ENCODE measurements at places on chromosomes 11 and 22.

GRCh38 chr11:129709801-129710398 is 105.7 kb upstream of the TMEM45B start:
- no peak for DNase-seq

DNA sequence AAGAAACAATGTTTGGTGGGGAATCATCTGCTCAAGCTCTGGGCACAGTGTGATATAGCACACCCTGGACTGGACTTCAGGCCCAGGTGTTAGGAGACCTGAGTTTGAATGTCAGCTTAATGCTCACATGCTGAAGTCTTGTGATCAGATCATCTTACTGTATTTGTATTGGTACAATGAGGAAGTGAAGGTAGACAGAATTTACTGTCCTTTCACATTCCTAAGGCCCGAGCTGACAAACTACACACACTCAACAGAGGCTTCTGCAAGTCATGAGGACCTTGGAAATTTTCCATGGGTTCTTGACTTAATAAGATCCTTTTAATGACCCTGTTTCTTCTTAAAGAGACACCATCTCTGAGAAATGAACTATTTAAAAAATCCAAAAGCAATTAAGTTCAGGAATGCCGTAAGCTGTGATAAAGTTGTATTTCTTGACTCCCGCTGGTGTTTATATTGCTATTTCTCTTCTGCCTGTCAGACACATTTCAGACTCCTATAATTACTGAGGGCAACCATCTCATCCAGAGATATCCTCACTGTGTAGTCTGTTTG is 802.0 kb downstream of the DLG2 start:
- no peak for DNase-seq

- peak; percentile 19 for DNase-seq
These were observed 64.9 kb downstream of the DEPDC5 start for GRCh38 chr22:31818481-31819392.

DNA sequence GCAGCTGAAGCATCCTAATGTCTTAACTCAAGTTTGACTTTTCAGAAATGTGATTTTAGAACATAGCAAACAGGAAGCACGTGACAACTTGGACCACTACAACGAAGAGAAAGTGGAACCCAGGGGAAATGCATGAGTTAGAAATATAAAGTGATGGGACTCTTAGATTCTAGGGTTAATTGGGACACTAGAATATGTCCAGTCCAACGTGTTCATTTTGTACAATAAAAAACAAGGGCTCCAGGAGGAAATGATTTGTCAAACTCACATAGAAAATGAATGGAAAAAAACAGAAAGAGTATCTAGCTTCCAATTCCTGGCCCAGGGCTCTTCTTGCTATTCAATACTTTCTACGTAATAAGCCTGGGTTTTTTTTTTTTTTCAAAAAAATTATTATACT is 30.7 kb downstream of the TIMP3 start:
- DNase-seq: no peak

- DNase-seq: peak; percentile 80
These were observed at the start of the genes EML3 and ROM1 for GRCh38 chr11:62612366-62613290. TSS of gene EML3 (minus strand) at chr11:62612775. CDS start at chr11:62612457, 318 bp downstream. TSS of gene ROM1 (plus strand) at chr11:62613257. CDS start at chr11:62613282, 25 bp downstream.

DNA sequence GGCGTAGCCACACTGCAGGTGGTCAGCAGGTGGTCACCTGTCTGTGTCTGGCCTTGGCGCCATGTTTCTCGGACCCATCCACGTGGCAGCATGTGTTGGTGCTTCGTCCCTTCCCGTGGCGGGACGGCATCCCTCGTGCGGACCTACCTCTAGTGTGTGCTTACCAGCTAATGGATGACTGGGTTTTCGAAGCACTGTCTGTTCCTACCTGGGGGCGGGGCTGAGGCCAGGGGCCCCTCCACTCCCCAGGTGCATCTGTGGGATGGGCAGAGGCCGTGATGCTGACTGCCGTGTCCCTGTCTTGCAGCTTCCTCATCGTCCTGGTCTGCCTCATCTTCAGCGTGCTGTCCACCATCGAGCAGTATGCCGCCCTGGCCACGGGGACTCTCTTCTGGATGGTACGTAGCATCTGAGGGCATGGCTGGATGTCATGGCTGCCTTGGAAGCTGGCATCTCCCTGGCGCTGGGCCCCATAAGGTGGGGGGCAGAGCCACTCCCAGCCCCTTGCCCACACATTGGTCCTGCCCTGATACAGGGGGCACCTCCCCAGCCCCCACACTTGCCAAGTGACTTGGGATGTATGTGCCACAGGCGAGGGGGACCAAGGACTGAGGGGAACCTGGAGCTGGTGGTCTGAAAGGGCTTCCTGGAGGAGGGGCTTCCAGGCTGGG is 82.9 kb downstream of the KCNQ1 start:
- DNase-seq: no peak

DNA sequence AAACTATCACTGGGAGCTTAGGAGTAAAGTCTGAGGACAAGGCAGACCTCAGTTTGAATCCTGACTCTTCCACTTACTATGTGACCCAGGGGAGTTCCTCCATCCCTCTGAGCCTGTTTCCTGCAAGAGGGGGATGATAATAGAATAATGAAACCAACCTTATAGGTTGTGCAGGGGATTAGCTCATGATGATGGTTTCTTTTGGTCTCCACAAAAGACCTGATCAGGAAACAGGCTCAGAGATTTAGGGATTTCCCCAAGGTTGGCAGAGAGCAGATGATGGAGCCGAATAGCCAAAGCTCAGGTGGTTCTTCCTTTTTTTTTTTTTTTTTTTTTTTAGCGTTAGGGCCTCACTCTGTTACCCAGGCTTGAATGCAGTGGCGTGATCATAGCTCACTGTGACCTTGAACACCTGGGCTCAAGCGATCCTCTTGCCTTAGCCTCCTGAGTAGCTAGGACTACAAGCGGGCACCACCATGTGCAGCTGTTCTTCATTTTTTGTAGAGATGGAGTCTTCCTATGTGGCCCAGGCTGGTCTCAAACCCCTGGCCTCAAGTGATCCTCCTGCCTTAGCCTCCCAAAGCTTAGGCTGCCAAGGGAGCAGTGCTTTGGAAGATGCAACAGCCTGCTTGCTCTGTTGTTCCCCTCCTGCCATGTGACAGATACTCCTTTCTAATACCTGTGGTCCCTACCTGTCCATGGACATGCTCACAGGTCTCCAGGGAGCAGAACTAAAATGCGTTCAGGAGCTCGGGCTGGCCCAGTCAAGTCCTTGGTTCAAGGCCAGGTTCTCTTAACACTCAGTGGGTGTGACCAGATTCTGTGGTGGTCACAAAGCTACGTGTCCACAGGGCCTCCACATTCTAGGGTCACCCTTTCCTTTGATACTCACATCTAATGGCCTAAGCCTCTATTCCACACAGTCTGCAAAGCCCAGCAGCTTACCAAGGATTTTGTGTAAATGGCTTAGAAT is 22.3 kb downstream of the PATZ1 start:
- no peak for DNase-seq

DNA sequence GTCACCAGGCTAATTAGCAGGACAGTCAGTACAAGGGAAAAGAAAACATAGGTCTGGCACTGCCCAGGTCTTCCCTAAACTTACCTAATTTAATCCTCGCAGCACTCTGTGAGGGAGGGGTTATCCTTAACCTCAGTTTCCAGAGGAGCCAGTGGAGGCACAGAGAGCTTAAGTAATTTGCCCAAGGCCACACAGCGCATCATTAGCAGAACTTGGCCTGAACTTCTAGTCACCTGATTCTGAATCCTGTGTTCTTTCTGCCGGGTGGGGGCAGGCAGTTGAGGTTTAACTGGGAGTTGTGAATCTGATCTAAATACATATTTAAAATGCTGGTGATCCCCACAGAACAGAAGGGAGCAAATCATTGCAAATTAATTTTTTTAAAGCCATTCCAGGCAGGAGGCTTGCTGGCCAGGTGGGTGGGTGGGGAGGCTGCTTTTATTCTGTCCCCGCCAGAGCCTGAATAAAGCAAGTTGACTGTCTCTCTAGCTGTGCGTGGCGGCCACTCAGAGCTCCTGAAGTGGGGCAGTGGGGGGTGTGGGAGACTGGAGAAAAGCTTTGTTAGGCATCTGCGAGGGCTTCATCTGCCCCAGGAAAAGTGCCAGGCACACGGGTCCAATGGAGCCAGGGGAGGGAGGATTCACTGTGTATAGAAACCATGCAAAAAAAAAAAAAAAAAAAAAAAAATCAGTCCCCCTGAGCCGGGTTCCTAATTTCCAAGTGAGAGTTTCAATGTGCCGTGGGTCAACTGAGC is 66.1 kb downstream of the NFAM1 start:
- DNase-seq: no peak

DNA sequence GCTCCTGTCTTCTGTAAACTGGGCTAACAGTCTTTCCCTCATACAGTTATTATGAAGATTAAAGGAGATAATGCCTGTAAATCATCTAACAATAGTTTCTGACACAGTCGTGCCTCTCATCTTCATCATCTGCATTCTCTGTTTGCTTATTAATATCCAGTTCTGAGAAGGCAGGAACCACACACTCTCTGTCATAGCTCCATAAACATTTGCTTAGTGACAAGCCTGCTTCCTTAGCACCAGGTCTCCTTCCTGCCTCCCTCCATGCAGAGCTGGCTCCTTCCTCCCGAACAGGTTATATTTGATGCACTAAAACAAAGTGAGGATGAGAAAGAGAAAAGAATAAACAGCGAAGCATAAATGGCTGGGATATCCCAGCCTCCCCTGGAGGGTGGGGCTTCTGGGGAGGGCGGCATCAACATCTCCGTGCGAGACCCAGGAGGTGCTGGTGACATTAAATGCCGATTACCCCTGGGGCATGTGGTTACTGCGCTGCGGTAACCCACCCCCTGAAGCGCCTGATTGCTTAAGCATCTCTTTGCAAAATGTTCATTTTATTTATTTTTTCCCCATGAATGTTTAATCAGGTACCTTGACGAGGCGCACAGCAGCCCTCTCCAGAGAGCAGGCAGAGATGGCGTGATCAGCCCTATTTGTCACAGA is 404.9 kb downstream of the NXPE2 start:
- no peak for DNase-seq

DNA sequence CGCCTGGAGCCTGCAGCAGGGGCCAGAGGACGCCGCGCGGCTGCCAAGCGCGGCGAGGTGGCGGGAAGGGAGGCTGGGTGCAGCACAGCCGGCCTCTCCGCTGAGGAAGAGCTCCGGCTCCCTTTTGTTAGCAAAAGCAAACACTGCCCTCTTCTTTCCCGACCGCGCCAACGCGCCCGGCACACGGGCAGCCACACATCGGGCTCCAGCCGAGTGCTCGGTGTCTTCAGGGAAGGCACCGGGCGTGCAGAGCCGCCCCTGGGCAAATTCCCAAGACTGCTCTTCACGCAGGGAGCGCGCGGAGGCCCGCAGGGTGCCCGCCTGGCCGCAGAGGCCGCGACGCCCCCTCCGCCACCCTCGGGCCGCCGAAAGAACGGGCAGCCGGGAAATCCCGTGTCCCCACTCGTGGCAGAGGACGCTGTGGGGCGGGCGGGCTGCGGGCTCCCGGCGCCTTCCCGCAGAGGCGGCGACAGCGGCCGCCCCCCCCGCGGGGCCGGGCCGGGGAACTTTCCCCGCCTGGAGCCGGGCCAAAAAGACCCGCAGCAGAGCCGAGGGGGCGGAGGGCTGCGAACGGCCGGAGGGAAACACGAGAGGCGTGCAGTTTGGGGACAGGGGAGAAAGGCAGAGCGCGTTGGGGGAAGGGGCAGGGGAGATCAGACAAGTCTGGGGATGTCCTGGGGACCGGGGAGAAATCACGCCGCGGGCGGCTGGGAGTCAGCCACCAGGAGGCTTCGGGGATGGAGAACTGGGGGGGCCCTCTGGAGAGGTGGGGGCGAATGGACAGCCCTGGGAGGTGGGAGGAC is 931 bp downstream of the CADM1 start:
- peak; percentile 5 for DNase-seq

All from stimulated activated CD4-positive, alpha-beta T cell treated with anti-CD3 and anti-CD28 coated beads, Interleukin-4, amount 100 ng/mL, for 48 hours (primary cell).